Activated CD8-positive, alpha-beta memory T cell treated with anti-CD3 and anti-CD28 coated beads for 1 hour (primary cell): ENCODE measurements at places on chromosomes 1 and 21.

DNA sequence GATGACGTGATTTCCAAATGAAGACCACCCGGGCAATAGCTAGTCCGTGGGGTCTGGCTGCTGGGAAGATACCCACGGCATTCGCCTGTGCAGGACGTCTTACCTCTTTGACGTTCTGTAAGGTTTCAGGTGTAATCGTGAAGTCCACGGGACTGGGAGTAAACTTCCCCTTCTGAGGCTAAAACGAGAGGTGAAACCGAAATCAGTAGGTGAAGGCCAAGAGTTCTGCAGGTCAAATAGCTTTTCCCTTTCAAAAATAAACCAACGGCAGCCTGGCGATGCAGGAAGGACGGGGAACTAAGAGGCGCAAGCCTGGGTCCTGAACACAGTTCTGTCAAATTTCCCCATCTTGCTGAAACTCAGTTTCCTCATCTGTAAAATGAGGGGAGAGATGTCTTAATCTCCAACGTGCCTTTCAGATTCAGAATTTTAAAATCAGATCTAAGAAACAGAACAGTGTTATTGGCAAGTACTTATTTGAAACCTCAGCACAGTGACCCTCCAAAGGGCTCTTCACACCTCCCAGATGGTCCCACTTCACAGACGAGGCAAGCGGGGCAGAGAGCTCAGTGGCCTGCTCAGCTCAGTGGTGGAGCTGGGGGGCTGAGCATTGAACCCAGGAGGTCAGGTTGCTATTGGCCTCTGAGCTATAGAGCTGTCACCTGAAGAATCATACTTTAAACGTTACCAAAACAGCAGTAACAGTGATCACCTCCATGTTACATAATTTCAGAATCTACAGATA is 34.7 kb downstream of the VPS26C start:
- no peak for DNase-seq

DNA sequence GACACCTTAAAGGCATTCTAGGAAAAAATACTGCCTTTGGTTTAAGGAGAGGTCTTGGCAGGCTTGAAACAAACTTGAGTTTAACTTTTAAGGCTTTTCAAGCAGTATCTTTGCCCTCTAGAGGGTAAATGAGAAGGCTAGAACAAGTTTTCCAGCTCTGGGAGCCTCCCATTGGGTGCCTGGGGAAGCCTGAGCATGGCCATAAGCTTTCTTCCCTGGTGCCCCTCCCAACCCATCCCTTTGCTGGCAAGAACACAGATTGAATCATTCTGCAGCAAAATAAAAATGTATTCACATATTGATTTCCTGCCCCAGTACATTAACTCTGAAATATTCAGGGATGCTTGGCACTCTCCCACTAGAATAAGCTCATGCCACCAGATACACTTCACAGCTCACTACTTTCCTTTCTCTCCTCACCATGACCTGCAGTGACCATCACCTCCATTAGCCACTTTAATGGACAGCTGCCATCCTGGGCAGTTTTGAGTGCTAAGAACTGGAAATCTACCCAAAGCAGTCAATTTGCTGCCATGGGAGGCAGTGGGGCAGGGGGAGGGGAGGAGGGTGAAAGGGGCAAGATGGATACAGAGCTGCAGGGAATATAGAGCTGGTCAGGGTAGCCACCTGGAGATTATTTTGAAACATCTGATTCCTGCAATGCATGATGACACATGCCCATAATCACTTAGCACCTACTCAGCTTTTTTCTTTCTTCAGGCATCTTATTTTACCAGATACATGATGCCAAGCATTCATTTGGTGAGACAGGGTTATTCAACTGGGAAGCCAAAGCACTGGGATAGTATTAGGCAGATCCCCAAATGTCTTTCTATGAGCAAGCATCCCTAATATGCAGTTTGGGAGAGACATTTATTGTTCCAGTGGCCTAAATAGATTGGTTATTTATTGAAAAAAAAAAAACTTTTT is 140.6 kb downstream of the SYT2 start:
- no peak for DNase-seq

DNA sequence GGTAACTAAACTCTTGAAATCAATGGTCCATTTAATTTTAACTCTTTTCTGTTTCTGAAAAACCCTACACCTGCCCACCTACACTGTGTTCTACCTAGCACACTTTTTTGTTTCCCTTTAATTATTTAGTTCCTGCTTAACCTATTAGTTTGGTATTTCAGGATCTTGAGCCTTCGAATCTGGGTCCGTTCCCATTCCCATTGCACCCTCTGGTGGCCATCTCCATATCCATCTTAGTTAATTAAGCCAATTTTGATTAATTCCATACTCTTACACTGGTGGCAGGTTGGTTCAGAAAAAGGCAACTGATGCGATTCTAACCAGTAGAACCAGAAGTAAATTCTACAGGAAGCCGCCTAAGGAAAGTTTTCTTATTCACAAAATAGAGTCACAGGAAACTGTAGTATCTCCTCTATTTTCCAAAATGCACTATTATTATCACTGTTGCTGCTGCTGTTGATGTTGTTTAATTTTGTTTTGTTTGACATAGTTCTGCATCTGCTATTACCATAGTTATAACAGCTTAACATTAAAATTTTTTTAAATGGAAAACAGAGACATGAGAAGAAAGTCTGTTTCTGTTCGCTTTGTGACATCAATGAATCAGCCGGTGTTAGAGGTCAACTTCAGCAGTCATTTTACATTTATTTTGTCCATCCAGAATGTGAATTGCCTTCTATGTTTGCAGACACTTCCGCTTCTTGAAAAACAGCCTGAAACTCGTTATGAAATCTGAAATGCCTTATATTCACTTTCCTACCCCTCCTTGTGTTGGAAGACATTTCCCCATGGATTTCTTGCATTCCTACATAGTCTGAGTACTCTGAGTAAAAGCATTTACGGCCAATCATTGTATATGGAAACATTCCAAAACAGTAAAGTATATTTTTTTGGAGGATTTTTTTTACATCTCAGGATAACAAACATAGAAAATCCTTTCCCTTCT is 115.5 kb upstream of the NCAM2 start:
- no peak for DNase-seq

- no peak for DNase-seq
These were observed 115.7 kb upstream of the IPO9 start for GRCh38 chr1:201713086-201713810.

GRCh38 chr1:201222125-201222524 is 31.5 kb downstream of the IGFN1 start:
- DNase-seq, result no peak

DNA sequence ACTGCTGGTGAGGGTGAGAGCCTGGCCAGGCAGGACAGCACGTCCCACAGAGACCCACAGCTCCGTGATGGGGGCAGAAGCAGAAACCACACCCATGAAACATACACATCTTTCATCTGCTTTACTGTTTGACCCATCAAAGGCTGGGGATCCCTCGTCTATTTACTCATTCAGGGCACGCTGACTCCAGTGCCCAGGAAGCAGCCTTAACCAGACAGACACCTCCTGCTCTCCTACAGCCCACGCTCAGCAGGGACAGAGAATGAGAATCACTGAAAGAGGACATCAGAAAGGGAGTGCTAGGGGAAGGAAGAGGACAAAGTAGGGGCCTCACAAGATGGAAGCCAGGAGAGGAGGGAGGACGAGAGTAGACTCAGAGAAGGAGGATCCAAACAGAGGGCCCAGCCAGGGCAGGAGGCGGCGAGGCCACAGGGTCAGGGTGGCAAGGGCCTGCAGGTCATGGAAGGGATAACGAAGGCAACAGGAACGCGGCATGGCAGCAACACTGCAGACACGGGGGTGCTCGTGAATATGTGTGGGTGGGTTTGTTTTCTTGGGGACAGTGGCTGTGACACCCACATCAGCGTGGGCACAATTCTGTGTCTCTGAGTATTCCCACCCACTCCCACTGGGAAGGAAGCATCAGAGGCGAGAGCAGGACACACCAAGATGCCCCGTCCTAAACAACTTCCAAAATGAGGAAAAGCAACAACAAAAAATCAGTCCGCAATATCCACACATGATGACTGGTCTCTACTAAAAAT is 15.4 kb upstream of the NADK start:
- DNase-seq, result no peak

DNA sequence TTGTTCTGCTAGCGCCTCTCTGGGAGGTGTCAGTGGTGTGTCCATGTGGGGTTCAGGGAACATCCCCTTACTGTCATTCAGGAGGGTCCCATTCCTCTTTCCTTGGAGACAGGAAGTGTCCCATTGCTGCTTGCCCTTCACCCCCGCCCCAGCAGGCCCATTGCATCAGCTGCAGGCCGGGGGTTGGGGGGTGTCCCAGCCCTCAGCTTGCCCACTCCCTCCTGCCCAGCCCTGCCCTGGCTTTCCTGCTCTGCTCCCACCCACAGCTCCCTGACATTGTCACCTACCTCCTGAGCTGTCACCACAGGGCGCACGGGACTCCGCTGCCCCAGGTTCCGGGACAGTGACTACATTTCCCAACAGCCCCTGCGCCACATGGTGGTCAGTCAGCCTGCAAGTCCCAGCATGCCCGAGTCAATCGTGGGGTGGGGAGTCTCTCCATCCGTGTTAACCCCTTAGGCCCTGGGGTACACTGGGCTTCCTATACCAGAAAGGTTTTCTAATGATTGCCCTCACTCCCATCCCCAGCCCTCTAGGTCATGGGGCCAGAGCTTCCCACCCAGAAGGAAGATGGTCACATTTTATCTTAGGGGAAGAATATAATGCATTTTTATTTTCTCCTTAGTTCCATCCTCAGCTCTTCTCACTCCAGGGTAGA is at the start of gene INPP5B:
Gene INPP5B, minus strand, starts transcription at position 351 of the 658 bp plus-strand sequence. CDS start 745 bp downstream, outside the sequence.
- DNase-seq, result peak; percentile 54

DNA sequence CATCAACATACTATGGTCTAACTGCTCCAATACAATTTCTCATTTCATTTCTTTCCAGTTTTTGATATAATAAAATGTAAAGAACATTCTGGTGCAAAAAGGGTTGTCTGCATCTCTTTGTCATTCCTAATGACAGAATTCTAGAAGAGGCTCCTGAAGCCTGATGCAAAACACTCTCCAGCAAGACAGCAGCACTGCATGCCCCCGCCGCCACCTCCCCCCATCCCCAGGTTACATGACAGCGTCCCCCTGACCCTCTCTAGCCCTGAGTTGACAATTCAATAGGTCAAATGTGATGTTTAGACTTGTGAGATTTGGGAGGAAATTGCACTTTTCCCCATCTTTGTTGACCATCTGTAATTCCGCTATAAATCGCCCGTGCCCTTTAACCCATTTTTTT is 64.6 kb upstream of the C1orf21 start:
- no peak for DNase-seq

- DNase-seq, result no peak
These were observed 3.5 kb downstream of the RGL1 start for GRCh38 chr1:183808296-183809027.

- DNase-seq, result no peak
These were observed 18.5 kb upstream of the TMEM222 start for GRCh38 chr1:27303509-27303908.

DNA sequence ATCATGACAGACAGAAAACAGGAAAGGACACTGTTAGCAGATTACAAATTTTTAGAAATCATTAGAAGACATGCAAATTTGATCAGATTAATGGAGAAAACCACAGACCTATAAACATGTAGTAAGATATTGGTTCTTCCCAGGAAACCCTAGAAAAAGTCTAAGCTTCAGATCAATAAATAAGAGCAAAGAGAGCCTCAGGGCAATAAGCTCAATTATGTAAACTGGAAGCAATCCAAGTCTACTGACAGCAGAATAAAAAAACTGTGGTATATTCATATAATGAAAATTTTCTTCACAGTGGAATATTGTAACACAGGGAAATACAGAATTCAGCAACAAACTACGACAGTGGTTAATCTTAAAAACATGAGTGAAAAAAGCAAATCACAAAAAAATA is 36.3 kb downstream of the NRDC start:
- no peak for DNase-seq

- DNase-seq, result no peak
These were observed 222.7 kb upstream of the OLFM3 start for GRCh38 chr1:102219463-102219862.

DNA sequence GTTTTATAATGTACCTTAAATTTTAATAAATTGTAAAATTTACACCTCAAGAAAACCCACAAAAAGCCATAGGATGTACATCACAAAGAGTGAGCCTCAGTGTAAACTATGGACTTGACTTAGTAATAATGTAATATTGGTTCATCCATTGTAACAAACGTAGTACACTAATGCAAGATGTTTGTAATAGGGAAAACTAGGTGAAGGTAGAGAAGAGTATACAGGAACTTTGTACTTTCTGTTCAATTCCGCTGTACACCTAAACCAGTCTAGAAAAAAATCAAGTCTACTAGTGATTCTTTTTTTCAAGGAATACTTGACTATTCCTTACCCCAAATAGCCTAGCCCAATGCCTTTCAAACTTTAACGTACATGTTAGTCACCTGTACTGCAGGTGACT is 222.3 kb upstream of the FGGY start:
- no peak for DNase-seq

- DNase-seq, result no peak
These were observed 20.3 kb downstream of the EPB41 start for GRCh38 chr1:28934676-28935075.

GRCh38 chr1:5648410-5649165 is 343.6 kb downstream of the NPHP4 start:
- no peak for DNase-seq

GRCh38 chr21:30257773-30258172 is 25.0 kb downstream of the KRTAP24-1 start:
- no peak for DNase-seq

DNA sequence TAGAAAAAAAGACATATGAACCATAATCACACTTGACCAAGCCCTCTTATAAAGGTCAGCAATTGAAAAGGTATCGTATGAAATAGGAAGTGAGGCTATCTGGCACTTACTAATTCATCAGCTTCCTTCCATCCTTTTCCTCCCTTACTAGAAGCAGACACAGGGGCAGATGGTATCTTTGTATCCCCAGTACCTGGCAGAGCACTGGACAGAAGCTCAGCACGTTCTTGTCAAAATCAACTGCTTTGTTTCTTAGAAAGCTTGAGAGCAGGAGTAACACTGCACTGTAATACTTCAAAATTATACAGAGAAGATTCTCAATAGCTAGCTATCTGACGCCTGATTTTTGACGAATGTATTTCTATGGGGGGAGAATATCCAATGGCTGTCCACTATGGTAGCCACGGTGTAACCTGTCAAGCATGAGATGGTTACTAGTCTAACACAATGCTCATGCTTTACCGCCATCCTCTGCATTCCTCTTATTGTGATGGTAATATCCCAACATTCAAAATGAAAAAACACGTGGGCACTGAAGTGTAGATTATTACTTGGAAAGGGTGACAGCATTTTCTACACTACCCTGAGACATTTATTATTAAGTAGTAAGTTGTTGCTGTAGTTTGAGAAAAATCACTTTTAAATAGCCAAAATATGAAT is 175.6 kb downstream of the SIPA1L2 start:
- DNase-seq, result no peak
